ENCODE measurements at places on chromosomes 7 and 10.

GRCh38 chr10:17199351-17199804 is 2.1 kb downstream of the TRDMT1 start:
- DNase-seq, result no peak

- no peak for DNase-seq
Observed at GRCh38 chr7:75928568-75928914, 13.6 kb downstream of the POR start.

DNA sequence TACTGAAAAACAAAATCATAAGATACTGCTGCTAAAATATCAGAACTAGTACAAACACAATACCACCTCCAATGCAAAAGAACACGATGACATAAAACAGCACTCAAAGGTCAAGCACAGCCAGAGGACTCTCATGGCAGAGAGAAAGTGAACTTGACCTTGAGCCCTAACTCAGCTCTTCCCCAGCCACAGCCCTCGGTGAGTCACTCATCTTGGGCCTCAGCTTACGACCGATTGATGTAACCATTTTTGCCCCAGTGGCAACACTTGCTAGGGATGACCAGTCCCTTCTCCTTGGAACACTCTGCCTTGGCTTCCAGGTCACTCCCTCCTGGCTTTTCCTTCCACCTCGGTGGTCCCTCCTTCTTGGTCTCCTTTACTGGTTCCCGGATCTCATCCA is 77.8 kb downstream of the JAZF1 start:
- DNase-seq, result no peak

- DNase-seq, result no peak
Observed at GRCh38 chr10:58723966-58724365, 211.3 kb downstream of the BICC1 start.

DNA sequence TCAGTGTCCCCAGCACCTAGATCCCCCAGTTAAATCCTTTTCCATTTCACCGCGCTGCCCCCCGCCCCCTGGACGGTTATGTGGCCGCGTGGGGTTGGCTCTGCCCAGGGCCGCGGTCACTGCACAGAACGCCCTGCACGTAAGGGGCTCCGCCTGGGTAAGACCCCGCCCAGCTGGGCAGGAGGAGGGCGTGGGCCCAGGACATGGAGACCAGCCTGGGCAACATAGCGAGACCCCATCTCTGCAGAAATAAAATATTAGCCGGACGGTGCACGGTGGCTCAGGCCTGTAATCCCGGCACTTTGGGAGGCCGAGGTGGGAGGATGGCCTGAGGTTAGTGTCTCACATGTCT is 650 bp upstream of the ZFAND2A start:
- no peak for DNase-seq

GRCh38 chr7:3578399-3578798 is 277.3 kb downstream of the SDK1 start:
- no peak for DNase-seq

GRCh38 chr10:103445767-103446567 is 6.2 kb downstream of the CALHM2 start:
- no peak for DNase-seq

GRCh38 chr7:25862261-25863004 is 289.6 kb upstream of the NFE2L3 start:
- DNase-seq, result peak; percentile 38

GRCh38 chr7:130875265-130875741 is 141.3 kb upstream of the KLF14 start:
- no peak for DNase-seq

- DNase-seq, result no peak
Observed at GRCh38 chr10:62081341-62082270, 180.1 kb downstream of the ARID5B start.

- DNase-seq, result no peak
Observed at GRCh38 chr10:88870089-88870488, 10.0 kb upstream of the STAMBPL1 start.

GRCh38 chr7:140404565-140405065 is 757 bp downstream of the RAB19 start:
- no peak for DNase-seq

- DNase-seq, result no peak
Observed at GRCh38 chr10:88791924-88792323, 10.6 kb upstream of the LIPM start.

DNA sequence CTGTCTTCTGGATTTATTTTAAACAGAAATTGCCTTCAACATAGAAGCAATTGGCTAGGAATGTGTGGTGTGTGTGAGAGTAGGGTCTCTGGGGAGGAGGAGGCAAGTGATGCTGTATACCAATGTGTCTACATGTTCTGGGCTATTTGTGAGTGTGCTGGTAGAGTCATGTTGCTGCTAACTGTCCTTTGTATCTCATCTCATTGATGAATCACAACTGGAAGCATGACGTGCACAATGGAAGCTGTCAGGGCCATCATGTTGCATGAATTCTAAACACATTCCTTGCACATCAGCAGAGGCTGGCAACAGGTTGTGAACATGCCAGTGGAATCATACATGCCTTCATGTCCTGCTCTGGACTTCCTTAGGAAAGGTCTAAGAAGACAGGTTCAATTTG is 199.7 kb downstream of the BMPER start:
- no peak for DNase-seq

- no peak for DNase-seq
Observed at GRCh38 chr7:118918556-118918955, 694.1 kb downstream of the ANKRD7 start.

- DNase-seq, result no peak
Observed at GRCh38 chr7:72504061-72504706, 92.0 kb upstream of the CALN1 start.

GRCh38 chr10:15168291-15168785 is at the start of gene NMT2:
Gene NMT2 (minus strand): TSS chr10:15168693. CDS start chr10:15168612, 81 bp downstream.
- no peak for DNase-seq

GRCh38 chr10:48935577-48935976 is 4.1 kb downstream of the LRRC18 start:
- DNase-seq, result no peak

GRCh38 chr10:25017154-25017590 is 760 bp downstream of the THNSL1 start:
- peak; percentile 4 for DNase-seq

GRCh38 chr10:96591946-96592345 is 5.1 kb upstream of the TM9SF3 start:
- no peak for DNase-seq

DNA sequence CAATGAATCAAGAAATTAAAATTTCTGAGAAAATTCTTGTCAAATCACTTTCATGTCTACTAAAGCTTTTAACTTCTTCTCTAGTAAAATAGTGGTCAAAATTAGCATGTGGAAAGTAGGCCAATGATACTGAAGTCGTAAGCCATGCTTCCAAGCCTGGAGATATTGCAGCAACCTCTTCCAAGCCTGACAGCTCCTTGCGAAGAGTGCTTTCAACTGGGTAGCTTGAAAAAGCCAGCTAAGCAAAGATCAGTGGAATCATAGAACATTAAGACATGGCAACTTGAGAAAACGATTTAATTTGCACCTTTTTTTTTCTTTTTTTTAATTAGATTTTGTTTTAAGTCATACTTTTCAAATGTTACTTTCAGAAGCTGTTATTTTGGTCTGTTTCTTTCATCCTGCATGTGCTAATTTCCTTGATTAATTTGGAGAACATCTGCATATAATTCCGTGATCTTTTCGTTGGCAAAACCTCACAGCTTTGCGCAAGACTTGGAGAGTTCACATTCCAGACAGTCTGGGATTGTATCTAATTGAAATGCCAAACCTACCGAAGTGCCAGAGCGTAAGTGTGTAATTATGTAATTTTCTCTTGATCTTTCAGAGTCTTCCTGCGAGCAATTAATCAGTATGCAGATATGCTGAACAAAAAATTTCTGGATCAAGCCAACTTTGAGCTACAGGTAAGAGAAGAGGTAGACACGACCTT is 142.2 kb upstream of the INSYN2A start:
- DNase-seq, result no peak

GRCh38 chr7:64654796-64655548 is 11.0 kb upstream of the ZNF107 start:
- no peak for DNase-seq

DNA sequence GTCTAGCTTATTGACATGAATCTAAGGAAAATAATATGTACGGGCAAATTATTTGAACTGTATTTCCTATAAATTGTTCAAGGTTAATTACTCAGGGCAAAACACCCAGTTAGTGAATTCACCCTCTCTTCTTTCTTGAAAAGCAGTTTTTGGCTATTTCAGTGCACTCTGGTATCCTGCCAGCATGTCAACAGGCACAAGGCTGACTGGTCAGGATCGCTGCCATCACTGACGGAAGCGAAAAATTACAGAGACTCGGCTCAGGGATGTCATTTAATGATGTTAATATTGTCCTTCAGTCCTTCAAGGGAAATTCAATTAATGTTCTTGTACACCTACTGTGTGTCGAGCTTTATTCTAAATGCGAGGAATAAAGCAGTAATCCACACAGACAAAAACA is 28.3 kb upstream of the OLAH start:
- no peak for DNase-seq

DNA sequence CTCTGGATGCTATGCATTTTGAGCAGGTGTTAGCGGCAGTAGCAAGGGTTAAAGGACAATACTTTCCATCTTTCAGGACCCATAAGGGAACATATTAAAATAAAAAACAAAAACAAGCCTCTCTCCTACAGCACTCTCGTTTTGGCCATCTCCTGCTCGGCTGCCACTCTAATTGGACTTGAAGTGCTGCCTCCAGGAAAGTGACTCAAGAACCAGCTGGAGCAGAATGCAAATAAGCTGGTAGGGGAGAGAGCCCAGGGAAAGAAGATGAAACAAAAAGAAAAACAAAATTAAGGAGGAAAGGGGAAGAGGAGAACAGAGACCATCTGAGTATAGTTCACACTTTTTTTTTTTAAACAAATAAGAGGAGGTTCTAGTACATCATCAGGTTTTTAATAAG is 65.6 kb downstream of the HBP1 start:
- no peak for DNase-seq

GRCh38 chr10:103545366-103545765 is 51.9 kb downstream of the NEURL1 start:
- DNase-seq, result no peak

- no peak for DNase-seq
Observed at GRCh38 chr7:92325173-92325572, 79.4 kb downstream of the ANKIB1 start.

GRCh38 chr7:33965183-33965744 is 59.9 kb downstream of the BMPER start:
- no peak for DNase-seq

DNA sequence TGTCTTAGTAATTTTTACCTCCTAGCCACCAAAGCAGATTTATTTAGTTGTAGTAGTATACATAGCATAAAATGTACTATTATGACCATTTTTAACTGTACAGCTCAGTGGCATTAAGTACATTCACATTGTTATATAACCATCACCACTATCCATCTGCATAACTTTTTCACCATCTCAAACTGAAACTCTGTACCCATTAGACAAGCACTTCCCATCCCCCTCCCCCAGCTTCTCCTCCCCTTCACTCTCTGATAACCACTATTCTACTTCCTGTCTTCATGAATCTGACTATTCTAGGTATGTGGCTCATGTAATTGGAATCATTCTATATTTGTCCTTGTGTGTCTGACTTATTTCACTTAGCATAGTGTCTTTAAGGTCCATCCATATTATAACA is 71.9 kb downstream of the MRPL32 start:
- no peak for DNase-seq

GRCh38 chr7:74083928-74084721 is 521 bp downstream of the LIMK1 start:
- no peak for DNase-seq

DNA sequence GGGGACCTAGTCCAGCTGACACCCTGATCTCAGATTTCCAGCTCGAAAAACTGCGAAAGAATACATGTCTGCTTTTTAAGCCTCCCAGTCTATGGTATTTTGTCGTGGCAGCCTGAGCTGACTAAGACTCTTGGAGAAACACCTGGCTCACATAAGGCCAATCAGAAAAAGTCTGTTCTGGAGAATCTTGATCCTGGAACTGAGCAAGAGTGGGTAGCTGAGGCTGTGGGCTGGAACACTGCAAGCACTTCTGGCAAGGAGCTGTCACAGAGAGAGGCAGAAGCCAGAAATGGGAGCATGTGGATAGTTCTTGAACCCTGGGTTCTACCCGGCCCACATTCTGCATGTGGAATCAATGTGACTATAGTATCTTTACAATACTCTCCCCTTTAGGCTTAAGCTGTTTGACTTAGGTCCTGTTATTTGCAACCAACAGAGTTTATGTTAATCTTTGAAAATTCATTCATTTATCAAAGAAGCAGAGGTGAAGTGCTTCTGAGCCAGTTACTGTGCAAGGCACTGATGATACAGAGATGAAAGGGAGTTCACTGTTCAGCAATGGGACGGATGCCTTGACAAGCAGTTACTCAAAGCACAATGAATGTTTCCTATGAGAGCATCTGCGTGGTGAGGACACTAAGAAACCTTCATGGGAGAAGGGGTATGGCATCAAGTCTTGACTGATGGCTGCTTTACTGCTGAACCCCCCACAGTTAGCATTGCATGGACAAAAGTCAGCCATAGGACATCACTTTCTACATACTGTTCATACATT is 4.4 kb upstream of the C10orf90 start:
- DNase-seq, result no peak

DNA sequence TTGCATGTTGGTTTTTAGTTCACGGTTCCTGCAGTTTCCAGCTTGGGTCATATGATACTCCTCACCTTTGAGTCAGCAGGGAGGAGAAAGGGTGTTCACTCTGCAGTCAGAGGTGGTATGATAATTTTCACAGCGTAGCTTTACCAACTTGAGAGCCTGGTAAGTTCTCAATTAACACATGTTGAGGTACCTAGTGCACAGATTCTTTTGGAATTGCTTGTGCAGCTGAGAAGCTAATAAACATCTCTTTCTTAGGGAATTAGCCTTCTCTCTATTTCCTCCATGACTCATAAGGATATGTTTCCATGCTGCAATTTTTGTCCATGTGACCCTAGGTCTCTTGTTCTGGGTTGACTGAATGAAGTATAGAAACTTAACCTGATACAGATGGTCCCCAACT is 166.6 kb downstream of the KIF20B start:
- no peak for DNase-seq

- DNase-seq, result no peak
Observed at GRCh38 chr10:110708776-110709443, 64.8 kb downstream of the RBM20 start.

GRCh38 chr7:102888561-102889233 is 24.1 kb upstream of the LRRC17 start:
- DNase-seq, result no peak

DNA sequence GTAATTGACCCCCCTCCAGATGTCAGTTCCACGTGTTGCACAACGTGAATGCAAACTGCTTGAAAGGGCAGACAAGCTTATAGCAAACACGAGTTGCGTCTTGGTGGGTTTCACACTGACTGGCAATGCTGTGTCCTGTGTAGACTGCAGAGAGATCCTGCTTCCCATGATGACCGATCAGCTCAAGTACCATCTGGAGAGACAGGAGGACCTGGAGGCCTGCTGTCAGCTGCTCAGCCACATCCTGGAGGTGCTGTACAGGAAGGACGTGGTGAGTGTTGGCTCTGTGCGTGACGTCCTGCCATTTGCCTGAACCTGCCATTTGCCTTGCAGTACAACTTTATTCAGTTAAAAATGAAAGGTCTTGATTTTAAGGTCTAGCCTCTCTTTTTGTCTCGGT is 71.1 kb downstream of the INSYN2A start:
- DNase-seq, result no peak

GRCh38 chr7:151113344-151114150 is 27.3 kb downstream of the AGAP3 start:
- DNase-seq, result no peak
